ENCODE measurements at places on chromosomes 2 and 18.

GRCh38 chr2:8580316-8581233, 101.3 kb upstream of the ID2 start:
- DNase-seq, result no peak

DNA sequence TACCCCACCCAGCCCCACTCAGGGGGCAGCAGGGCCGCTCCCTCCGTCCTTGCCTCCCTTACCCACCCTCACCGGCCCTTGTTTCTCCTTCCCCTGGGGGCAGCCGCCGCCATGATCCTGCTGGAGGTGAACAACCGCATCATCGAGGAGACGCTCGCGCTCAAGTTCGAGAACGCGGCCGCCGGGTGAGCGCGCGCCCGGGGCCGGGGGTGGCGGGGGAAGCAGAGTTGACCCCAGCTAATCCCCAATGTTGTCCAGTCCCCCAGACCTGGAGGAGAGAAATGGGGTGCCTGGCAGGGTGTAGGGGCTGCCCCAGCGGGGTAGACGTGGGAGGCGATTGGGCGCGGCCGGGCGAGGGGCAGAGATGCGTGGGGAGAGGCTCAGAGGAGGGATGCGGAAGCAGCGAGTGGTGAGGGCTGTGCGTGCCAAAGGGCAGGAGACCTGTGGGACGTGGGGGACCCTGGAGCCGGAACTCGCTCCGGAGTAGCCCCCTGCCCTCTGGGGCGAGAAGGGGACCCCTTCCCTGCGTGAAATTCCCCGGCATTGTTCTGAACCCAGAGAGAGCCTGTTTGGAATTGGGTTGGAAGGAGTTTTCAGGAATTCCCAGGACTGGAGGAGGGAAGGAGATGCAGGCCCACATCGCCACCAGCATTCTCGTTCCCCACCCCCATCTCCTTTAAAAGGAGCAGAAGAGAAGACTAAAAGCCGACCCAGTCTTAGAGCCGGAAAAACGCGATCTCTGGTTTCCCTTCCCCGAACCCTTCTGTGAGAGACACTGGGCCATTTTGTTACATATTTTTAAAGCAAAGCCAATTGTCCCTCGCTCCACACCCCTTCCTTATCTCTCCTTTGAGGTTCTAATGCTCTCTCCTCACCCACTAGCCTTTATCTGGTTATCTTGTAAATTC, 625 bp downstream of the ARPC2 start:
- DNase-seq, result peak; percentile 48

GRCh38 chr2:608297-608696, 68.9 kb downstream of the TMEM18 start:
- no peak for DNase-seq

- DNase-seq, result no peak
Measured at GRCh38 chr2:16351137-16351536, 314.5 kb downstream of the CYRIA start.

DNA sequence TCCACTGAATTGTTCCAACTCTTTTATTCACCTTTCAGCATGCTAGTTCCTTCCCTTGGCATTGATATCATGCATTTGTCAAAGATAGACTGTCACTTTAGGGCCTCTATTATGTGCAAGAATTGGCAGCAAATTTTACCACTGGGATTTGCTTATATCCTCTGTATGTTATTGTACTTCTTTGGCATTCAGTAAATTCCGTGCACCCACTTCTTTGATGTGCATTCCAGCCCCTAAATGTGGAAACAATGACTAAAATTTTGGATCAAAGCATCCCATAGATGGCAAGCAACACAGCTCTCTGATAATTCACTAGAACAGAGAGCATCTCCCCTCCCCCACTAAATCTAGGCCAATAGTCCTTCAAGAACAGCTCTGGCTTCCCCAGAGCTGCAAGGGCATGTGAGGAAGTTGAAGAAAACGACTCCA, 399.0 kb upstream of the HNRNPA3 start:
- no peak for DNase-seq

DNA sequence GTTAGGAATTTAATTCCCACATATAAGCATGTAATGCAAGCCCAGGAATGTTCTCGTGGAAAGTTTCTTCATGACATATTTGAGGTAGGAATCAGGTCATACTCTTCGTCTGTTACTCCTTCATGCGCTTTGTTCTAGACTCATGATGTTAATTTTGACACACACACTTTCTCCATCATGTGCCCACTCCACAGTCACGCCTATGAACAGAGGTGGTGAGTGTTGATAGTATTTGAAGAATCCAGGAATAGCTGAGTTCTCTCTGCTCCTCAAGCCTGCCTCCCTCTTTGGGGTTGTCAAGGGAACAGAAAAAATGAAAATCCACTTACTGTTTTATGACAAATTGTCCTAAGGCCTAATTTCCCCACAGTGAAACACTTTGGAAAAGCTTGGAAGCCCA, 117.3 kb upstream of the SERPINE2 start:
- no peak for DNase-seq

DNA sequence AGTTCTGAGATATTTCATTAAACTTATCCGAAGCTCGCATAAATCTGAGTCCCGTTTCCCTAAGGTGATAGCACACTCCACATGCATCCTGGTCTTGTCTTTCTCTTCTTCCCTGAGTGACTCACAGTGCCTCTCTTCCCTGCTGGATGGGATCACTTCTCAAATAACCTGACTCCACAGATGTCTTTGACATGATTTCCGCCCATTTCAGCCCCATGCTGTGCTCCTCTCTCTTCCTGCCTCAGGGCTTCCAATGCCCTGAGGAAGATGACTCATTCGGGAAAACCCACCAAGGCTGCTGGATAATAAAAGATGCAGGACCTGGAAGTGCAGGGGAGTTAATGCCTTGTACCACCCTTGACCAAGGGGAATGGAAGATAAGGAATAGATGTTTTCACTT, 441.7 kb upstream of the SOX11 start:
- DNase-seq, result no peak

GRCh38 chr2:7755879-7756278, 838.7 kb downstream of the RNF144A start:
- no peak for DNase-seq

- DNase-seq, result no peak
Measured at GRCh38 chr2:174617718-174618117, 20.1 kb upstream of the WIPF1 start.

DNA sequence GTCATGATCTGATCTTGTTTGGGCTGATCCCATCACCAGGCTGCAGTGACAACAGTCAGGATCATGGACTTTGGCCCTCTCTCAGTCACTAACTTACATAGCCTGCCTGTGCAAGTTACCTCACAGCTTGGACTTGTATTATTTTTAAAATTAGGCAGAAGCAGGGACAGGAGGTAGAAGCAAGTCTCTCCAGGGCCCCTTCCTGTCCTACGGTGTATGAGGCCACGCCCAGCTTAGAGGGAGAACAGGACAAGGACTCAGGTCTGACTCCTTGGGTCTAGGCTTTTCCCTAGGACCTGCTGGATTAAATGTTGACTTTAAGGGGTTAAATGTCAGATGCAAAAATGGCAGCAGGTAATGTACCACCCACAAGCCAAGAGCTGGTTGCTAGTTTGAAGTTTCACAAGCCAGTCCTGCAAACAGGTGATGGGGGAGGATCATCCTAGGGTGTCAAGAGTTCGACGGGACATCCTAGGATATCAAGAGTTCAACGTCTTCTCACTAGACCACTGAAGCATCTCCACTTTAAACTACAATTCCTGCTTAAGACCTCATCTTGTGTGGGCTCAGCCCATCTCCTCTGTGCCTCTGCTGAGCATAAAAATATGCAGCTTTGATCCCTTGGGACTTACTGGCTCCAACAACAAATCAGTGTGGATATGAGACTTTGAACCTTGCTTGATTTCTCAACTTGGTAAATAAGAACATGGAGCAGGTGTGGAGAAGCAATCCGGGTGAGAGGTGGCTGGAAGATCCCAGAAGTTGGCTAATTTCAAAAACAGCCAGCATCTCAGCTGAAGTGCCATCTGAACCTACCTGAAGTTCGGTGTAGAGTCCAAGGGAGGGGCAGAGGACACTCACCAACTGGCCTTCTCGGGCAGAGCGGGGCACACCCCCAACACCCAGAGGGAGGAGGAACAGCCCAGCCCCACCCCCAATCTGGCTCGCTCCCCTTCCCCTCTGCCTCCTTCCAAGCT, 39.5 kb downstream of the SFXN5 start:
- no peak for DNase-seq

DNA sequence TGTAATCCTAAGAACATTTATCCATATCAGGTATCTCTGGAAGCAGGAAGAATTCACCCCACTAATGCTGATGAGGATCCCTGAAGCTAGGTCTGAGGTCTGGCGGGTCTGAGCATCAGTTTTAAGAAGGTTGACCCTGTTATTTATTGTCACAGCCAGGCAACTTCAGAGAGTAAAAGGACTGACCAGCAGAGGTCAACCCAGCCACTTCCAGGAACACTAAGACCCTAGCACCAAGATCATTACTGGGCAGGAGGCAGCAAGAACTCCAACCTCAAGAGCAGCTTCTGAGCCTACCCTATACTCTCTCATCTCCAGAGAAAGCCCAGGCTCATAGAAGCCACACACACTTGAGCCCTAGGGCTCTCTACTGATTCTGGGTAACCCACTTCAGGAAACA, 901.4 kb downstream of the DCDC2C start:
- DNase-seq, result no peak

DNA sequence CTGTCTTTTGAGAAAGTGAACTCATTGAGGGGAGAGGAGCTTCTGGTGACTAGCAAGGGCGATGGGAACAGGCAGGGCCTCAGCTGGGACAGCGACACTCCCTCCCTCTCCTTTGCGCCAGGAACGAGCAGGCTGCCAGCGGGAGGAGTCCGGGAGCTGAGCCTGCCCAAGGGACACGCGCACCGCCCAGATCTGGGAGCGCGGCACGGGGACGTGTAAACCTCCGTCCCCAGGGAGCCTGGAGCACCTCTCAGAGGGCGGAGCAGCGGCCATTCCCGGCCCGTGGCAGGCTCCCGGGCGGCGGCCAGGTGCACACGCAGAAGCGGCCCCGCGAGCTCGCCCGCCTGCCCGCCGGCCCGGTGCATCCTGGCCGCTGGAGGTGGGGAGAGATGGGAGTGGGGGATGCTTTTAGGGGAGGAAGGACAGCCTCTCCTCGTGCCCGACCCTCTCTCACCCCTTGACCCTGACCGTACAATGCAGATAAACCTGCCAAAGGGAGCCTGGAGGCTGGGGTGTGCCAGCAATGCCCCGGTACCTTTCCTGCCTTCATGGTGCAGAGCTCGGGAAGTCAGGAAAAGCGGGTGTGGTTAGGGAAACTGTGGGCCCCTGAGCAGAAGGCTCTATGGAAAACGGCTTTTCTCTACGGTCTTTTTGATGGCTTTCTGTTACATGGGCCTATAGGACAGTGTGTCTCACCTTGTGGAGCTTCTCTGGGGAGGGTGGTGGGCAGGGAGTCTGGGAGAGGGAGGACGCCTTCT, 2.2 kb downstream of the AQP4 start:
- DNase-seq, result no peak
